Lower lobe of right lung (tissue), 2 donors: ENCODE measurements at places on chromosomes 16 and 17. TPM values are rescaled to one million over a fixed set of nuclear protein-coding genes. Genes with fewer than 3 reads are reported as not detected.

GRCh38 chr16:23519282-23519681 is 9.0 kb upstream of the GGA2 start:
- DNase-seq: no peak

GRCh38 chr16:89701425-89702406 is at the start of gene SPATA2L:
SPATA2L (minus strand) TSS chr16:89701705; CDS start chr16:89701232, 473 bp downstream.
- DNase-seq: peak; percentile 96

GRCh38 chr16:83365166-83365565 is 442.6 kb upstream of the HSBP1 start:
- no peak for DNase-seq

GRCh38 chr17:50426814-50427787 is 1.1 kb downstream of the ACSF2 start:
- DNase-seq: no peak

DNA sequence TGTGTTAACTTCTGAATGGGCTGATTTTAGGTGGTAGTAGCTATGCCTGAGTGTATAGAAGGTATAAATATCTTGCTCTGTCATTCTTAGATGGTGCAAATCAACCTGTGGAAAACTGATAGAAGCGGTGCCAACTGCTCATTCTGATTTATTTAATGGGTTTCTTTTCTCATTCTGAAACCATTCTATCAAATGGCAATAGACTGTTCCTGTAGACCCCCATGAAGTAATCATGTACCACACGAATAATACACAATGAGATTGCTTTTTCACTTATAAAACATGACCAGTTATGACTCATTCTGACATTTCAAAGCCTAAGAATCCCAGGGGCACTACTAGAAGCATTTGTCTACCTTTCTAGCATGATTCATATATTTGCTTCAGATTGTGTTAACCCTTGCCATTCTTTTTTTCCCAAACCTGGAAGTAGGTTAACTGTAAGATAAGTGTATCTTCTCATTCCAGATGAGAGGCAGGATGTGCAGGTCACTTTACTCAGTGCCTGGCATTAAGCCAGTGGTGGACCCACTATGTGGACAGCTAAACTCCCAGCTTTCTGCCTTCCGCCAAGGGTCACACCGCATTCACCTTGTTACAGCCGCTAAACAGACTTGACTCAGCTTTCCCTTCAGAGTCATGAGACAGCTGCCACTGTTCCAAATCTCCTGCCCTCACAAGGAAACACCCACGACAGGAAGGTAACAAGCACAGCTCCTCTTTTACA is 16.4 kb upstream of the SLC16A11 start:
- DNase-seq: no peak

DNA sequence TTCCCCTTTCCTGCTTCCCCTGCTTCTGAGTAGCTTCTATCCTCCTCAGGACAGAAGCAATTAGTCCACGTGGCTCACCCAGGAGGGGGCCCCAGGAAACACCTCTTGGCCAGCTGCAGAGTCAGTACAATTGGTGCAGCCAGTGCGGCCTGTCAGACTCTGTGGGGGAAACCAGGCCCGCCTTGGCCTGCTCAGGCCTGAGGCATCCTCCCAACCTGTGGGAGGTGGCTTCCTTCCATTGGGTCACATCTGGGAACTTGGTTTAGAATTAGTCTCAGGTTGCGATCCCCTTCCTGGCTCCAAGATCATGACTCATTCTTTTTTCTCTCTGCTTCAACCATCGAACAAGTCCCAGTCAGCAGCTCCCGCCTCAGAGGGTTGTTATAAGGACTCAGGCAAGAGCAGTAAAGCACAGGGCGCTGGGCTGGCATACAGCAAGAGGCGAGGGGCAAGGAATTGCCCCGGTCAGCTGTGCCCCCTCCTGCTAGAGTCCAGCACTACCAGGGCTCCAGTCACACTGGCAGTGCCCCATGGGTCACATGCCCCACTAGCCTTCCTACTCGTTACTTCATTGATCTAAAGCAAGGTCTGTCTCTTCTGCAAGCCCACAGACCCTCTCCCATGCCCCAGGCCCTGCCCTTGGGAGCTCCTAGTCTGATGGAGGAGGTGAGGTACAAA is 8.1 kb upstream of the EPX start:
- DNase-seq: no peak

GRCh38 chr17:68591583-68591982 is 9.6 kb downstream of the FAM20A start:
- DNase-seq: no peak

- no peak for DNase-seq
These were observed 25.2 kb upstream of the CAPN15 start for GRCh38 chr16:502179-502943.

EVPLL gene
- 2.8 TPM for total RNA-seq

SIRT7 gene
- 32.8 TPM for total RNA-seq

- DNase-seq: peak; percentile 62
These were observed 22.1 kb upstream of the PHF12 start for GRCh38 chr17:28973425-28973824.

GRCh38 chr17:65409381-65409780 is 152.1 kb downstream of the AXIN2 start:
- no peak for DNase-seq

- no peak for DNase-seq
These were observed 2.7 kb downstream of the CFAP20 start for GRCh38 chr16:58126451-58126961.

- no peak for DNase-seq
These were observed 8.7 kb downstream of the FAM234A start for GRCh38 chr16:243348-243747.

ALOX15B gene
- 53.5 TPM for total RNA-seq

- DNase-seq: peak; percentile 67
These were observed 460 bp downstream of the ELOB start for GRCh38 chr16:2776500-2777139.

GRCh38 chr16:69318911-69319289 is 7.8 kb downstream of the VPS4A start:
- DNase-seq: no peak

RAB11FIP3 gene
- total RNA-seq: 32.2 TPM

FGF11 gene
- 1.2 TPM for total RNA-seq

- peak; percentile 72 for DNase-seq
These were observed 923 bp downstream of the GDPD3 start for GRCh38 chr16:30112197-30113030.

TSPAN10 gene
- total RNA-seq: 1.1 TPM

CEP295NL gene
- total RNA-seq: 5.5 TPM

GRCh38 chr17:81470270-81470943 is 42.2 kb downstream of the ACTG1 start:
- no peak for DNase-seq

BLMH gene
- total RNA-seq: 27.4 TPM

CDRT15L2 gene
- not detected for total RNA-seq

KRTAP3-2 gene
- not detected for total RNA-seq

DNA sequence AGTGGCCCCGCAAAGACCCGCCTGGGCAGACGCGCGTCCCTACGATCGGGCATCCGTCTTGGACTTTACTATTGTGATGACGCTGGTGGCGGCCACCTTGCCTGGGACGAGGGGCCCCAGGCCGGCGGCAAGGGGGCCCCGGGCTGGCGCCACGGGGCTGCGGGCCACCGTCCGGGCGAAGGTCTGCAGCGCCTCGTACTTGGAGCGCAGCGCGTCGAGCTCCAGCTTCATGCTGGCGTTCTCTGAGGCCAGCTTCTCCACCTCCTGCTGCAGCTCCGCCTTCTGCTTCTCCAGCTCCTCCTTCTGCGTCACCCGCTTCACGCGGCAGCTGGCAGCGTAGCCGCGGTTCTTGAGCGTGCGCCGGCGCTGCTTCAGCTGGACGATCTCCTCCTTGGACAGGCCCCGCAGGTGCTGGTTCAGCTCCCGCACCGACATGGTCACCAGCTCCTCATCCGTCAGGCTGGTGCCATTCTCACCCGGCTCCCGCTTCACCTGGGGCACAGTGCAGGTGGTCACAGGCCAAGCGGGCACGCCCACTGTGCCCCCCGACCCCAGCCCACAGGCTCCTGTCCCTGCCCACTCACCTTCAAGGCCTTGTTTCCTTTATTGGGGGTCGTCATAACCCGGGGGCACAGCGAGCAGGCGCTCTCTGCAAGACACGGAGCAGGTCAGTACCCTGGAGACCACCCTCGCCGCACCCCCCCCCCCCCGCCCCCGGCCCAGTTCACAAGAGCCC is 4.8 kb upstream of the SIRT7 start:
- DNase-seq: no peak
